ENCODE measurements at places on chromosomes 6 and 20.

GRCh38 chr20:2798095-2798805 lies 2.2 kb downstream of the CPXM1 start:
- DNase-seq = no peak

DNA sequence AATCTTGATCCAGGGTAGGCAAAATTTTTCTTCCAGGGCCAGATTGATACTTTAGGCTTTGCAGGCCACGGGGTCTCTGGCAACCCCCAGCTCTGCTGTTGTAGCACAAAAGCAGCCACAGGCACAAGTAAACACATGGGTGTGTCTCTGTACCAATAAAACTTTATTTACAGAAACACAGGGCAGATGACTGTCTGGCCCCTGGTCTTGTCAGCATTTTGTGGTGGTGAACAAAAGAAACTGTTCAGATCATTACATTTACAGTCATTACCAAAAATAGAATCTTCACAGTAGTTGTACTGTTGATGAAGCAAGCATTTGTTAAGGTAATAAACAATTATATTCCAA lies 45.0 kb upstream of the KIF25 start:
- DNase-seq = no peak

DNA sequence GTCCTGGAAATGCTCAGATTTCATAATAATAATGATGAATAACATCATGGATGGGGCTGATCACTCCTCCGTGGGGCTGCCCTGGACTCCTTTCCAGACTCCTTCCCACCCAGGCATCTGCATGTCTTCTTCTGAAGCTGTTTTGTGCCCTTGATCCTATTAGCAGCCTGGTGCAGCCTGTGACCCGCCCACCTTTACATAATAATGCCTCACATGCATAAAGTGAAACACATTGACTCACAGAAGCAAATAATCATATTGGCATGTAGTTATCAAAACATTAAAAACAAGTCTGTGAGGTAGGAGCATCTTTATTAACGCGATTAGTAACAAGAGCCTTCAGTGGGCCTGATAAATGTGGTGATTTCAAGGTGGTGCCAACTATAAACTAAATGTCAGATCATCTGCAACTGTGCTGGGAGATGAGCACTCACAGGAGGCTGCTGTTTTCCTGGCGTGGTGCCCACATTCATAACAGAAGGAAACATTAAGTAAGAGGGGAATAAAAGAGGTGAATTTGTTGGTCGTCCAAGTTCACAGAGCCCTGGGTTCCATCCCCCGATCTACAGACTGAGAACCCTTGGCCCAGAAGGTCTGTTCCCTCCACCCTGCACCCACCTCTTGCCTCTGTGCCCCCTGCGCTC lies 344.7 kb downstream of the CDH4 start:
- DNase-seq = no peak

GRCh38 chr20:6169251-6169650 lies 46.4 kb upstream of the FERMT1 start:
- no peak for DNase-seq

GRCh38 chr6:3427687-3428085 lies 29.2 kb downstream of the SLC22A23 start:
- DNase-seq = no peak

GRCh38 chr6:21037453-21037852 lies 503.2 kb downstream of the CDKAL1 start:
- no peak for DNase-seq

- no peak for DNase-seq
These were observed 658.2 kb downstream of the PTPRT start for GRCh38 chr20:42531508-42531961.

GRCh38 chr6:159214281-159214680 lies 45.1 kb downstream of the FNDC1 start:
- DNase-seq = no peak

GRCh38 chr6:151391471-151392413 lies at the start of gene ZBTB2:
ZBTB2 (minus strand) TSS chr6:151391559; CDS start chr6:151373637, 17,922 bp downstream.
- DNase-seq = peak; percentile 54

DNA sequence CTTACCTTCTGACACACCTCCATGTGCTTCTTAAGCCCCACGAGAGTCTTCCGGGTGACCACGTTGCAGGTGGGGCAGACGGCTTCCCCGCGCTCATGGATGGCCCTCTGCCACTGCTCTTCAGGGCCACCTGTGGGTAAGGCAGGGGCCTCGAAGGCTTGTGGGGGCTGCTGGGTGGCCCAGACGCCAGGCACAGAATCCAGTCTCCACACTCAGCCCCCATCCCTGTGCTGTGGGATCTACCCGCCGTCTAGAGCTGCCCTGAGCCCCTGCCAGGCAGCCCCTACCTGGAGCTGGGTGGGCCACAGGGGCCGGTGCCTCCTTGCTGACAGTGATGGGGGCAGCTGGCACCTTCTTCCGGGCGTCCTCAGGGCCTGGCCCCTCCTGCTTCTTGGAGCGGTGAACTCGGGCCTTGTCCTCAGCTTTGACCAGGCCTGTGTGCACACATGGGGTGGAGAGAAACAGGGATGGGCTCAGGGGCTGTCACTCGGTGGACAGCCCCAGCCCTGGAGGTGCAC lies 5.9 kb downstream of the ZNF512B start:
- DNase-seq = no peak

DNA sequence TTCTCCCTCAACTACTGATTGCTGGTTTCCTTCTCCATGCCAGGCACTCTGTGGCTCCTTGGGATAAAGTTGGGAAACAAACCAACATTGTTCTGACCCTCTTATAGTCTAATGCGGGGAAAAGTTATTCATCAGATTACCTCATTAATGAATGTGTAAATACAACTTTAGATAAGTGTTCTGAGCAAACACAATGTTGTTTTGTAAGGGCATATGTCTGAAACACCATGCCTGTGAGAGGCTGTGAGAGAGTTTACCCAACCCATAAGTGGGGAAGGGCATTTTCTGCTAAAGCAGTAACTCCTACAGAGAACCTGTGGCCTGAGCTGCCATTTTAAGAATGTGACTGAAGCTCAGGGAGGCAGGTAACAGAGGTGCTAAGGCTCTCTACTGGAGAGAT lies 283.5 kb downstream of the KHDC1L start:
- DNase-seq = no peak

GRCh38 chr6:29637247-29637646 lies 4.3 kb upstream of the GABBR1 start:
- no peak for DNase-seq

DNA sequence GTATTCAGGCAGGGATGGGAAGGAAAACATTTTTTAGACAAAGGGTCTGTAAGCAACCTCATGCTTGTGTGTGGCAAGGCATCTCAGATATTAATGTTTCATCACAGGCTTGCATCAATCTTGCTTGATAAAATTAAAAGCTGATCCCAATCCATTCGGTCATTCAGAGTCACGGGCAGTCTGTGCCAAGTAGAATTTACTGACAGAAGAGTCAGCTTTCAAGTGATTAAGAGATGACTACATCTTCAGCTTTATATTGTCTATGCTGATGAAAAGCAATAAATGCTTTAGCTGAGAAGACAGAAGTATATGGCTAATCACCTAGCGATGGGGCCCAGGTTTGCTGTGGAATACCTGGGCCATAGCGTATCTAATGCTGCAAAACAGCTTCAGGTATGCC lies 3.5 kb downstream of the PLEKHG1 start:
- DNase-seq = no peak

GRCh38 chr6:161476711-161477110 lies 202.8 kb upstream of the AGPAT4 start:
- peak; percentile 3 for DNase-seq

GRCh38 chr20:25695532-25696370 lies 902 bp downstream of the ZNF337 start:
- no peak for DNase-seq

GRCh38 chr6:146650799-146651481 lies 52.2 kb downstream of the ADGB start:
- no peak for DNase-seq

DNA sequence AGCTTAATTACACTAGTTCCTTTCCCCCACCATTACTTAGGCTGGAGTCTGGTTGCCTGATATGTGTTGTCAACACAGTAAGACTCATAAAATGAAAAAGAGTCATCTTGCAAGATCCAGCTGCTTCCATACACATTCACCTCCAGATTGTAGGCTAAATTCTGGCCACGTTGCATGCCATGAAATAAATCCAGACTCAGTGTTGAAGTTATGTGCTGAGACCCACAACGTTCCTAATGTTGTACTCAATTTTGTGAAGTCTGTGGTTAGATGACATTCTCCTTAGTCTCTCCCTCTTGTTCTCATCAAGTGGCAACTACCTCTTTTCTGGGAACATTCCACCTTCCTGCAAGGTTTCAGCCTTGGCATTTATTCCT lies 212.3 kb downstream of the LMBRD1 start:
- no peak for DNase-seq

GRCh38 chr20:36402708-36403107 lies 96.6 kb downstream of the DLGAP4 start:
- DNase-seq = no peak

DNA sequence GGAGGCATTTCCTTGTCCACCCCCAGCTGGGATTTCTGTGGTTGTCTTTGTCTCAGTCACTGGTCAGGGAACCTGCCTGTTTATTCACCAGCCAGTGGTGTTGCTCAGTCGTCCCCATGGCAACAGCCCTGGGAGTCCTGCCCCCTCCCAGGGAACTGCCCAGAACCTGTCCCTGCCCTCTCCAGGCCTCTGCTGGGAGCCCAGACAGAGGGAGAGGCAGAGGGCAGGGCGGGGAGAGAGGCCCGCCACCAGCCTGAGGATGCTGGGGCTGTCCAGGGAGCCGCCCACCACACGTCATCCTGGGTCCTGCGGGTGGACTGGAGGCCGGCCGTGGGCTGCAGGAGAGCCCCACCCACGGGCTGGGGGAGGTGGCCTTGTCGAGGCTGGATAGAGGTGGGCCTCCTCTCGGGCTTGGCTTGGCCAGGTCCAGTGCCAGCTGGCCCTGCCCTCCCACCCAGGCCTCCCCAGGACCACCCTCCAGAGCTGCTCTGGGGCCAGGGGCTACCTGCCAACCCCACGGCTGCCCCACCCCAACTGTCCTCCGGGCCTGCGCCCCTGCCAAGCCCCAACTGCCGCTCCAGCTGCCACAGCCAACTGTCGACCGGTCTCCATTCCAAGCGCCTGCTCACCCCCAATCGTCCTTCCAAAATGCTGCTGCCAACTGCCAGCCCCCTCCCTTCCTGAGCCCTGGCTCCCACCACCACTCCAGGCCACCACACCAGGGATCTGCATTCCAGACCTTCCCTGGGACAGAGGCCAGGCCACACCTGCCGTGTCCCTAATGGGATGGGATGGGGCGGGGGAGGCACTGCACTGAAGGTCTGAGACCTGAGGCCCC lies 4.2 kb upstream of the ZBTB46 start:
- DNase-seq = no peak

GRCh38 chr6:53264337-53264736 lies 84.4 kb downstream of the ELOVL5 start:
- no peak for DNase-seq

GRCh38 chr6:22596011-22596410 lies 26.6 kb downstream of the HDGFL1 start:
- DNase-seq = no peak

DNA sequence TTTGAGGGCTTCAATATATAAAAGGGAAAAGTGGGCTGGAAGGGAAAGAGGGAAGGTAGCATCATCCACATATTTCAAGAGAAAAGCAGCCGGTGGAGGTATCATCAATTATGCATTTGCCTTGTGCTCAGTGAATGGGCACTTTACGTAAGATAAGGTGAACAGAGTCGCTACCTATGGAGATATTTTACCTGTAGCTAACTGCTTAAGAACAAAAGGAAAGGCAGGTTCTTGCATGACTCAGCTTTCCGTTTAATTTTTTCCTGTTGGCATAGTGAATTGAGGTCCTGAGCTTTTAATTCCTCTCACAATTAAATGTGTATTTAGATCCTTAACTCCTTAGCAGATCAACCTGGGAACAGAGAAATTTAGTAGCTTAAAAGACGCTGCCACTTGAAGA lies 25.5 kb upstream of the PLCB4 start:
- no peak for DNase-seq

GRCh38 chr20:58094160-58094559 lies 134.3 kb downstream of the ANKRD60 start:
- no peak for DNase-seq

DNA sequence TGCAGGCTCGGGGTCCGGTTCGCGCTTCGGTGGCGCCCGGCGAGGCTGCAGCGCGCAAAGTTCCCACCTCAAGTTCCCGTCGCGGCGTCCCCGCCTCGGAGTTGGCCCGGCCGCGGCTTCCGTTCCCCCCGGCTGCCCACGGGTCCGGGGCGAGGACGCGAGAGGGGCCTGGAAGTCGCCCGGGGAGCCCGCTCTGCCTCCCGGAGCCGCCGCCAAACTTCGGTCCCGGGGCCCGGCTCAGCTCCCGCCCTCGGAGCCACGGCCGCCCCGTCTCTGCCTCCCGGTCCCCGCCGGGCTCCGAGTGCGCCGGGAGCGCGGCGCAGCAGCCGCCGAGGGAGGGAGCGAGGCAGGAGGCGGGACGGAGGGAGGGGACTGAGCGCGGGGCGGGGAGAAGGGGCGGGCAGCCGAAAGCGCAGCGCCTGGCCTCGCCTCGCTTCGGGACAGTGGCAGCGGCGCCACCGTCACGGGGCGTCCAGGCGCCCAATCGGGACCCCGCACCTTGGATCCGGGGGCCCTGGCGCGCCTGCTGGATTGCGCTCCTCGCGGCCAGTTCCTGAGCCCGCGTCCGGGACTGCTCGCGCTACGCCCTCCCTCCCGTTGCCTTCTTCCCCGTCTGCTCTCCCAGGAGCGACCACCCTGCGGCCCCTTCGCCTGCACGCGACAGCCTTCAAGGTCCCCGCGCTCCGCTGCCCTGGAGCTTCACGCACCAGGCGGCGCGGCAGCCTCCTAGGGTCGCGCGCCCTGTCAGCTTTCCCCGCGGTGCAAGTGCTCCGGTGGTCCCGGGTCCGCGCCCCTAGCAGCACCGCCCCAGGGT lies at the start of gene KCNG1:
Gene KCNG1, minus strand, starts transcription at position 305 of the 814 bp plus-strand sequence. CDS start 12,769 bp downstream, outside the sequence.
- DNase-seq = peak; percentile 74

DNA sequence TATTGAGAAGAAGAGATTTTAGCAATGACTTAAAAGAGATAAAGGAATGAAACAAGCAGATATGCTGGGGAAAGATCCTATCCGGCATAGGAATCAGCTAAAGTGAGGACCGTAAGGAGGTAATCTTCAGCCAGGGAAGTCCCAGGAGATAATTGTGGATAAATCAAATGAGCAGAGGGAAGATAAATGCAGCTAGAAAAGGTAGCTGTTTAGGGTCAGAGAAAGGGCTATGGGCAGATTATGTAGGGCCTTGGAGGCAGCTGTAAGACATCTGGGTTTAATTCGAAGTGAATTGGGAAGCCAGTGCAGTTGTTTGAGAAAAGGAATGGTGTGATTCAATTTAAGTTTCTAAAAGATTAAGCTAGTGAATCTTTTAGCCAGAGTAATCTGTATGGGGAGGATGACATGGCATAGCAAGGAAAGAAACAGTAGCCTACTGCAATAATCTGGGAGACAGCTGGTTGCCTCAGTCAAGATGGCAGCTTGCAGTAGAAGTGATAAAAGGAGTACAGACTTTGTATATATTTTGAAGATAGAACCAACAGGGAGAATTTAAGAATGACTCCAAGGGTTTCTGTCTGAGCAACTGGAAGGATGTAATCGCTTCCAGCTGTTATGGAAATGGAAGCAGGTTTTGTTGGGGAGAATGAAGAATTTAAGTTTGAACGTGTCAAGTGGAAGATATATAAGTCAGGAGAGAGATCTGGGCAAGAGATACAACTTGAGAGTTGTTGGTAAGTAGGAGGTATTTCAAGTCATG lies 552.3 kb upstream of the FLRT3 start:
- no peak for DNase-seq

- DNase-seq = no peak
These were observed 16.6 kb downstream of the SASH1 start for GRCh38 chr6:148359228-148359627.

Data from NCI-H1436 (cell line).